ENCODE measurements at places on chromosomes 6 and 20. TPM values are rescaled to one million over a fixed set of nuclear protein-coding genes. Genes with fewer than 3 reads are reported as not detected.

- no peak for DNase-seq
Observed at GRCh38 chr6:81071121-81071520, 681.4 kb downstream of the TENT5A start.

GRCh38 chr6:16139556-16139955 is 10.7 kb downstream of the MYLIP start:
- no peak for DNase-seq

DNA sequence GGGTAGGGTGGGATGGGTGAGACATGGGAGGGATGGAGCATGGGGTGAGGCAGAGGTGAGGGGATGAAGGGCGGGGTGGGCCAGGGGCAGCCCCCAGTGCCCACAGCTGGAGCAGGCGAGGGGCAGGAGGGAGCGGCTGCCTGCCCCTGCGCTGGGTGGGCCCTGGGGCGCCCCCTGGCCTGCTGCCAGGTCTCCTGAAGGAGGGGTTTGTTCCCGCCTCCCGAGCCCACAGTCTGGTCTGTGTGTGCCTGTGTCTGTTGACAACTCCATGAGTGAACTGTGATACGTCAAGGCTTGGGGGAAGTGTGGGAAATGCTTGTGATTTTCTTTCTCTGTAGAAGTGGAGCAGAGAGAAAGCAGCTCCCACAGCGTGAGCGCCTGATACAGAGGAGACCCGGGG is 10.9 kb upstream of the MRGBP start:
- no peak for DNase-seq

GRCh38 chr20:62410746-62411478 is 3.8 kb upstream of the CABLES2 start:
- DNase-seq = no peak

DNA sequence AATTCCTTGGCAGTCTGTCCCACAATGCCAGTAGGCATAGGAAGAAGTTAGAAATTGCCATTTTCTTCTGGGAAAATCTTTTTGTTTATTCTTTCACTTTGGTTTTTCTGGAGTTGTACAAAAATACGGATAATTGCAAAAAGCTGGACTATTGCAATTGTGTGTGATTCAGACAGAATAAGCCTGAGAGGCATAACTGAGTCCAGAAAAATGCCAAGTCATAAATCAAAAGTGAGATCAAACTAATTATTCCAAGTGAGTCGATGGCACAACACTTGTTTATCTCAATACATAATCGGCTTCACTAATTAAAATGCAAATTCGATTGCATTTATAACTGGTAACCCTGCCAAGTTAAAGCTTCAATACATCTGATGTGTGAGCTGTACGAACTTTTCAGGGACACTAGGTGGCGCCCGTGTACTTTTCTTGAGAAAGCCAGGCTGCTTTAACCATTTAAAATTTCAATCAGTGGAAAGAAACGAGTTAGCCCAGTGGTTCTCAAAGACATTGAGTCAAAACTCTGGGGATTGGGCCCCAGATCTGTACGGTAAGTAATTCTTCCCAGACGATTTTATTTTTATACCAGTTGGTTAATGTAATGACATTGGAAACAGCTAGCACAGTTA is 102.6 kb downstream of the LAMP5 start:
- no peak for DNase-seq

DNA sequence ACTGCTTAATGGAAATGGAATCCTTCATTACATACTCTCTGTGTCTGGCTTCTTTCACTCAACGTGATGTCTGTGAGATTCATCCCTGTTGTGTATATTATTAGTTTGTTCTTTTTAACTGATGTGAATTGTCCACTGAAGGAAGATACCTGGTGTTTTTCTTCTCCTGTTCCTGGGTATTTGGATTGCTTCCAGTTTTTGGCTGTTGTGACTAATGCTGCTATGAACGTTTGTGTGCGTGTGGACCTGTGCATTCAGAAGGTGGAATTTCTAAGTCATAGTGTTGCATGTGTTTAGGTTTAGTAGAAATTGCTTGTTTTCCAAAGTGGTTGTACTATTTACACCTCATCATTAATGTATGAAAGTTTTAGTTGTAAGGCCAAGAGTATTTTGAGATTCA is 3.8 kb downstream of the TULP4 start:
- DNase-seq = no peak

GRCh38 chr6:163364641-163365040 is 49.9 kb upstream of the QKI start:
- DNase-seq = no peak

DNA sequence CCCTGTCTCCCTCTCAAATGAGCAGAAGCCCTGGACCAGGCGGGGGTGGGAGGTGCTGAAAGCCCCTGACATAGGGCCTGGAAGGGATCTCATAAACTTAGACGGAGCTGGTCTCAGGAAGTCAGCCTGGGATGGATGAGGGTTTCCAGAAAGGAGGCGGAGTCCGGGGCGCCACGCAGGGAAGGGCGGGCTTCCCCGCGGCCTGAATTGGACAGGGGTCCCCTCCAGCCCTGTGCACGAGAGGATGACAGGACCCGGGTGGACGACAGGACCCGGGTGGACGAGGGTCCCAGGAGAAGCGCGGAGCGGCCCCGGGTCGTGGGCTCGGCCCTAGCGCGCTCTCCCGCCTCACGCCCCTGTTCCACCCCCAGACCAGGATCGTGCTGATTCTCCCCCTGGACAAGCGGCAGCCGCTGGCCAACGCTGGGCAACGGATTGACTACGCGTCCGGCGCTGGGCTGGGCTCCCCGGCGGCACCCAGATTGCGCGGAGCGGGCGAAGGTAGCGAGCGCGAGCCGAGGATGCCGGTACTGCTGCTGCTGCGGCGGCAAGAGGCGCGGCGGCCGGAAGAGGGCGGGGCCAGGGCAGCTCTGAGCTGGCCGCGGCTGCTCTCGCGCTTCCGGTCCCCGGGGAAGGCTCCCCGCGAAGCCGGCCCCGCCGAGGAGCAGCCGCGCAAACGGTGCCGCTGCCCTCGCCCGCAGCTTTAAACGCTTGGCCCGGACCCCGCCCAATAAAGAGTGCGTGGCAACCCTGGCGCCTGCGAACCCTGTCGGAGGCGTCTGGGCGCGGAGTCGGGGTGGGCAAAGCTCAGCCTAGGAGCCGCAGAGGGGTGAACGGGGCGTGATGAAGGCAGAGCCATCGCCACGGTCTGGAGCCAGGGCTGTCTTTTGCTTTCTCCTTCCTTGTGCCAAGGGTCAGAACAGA is 1.3 kb downstream of the C20orf144 start:
- no peak for DNase-seq

DNA sequence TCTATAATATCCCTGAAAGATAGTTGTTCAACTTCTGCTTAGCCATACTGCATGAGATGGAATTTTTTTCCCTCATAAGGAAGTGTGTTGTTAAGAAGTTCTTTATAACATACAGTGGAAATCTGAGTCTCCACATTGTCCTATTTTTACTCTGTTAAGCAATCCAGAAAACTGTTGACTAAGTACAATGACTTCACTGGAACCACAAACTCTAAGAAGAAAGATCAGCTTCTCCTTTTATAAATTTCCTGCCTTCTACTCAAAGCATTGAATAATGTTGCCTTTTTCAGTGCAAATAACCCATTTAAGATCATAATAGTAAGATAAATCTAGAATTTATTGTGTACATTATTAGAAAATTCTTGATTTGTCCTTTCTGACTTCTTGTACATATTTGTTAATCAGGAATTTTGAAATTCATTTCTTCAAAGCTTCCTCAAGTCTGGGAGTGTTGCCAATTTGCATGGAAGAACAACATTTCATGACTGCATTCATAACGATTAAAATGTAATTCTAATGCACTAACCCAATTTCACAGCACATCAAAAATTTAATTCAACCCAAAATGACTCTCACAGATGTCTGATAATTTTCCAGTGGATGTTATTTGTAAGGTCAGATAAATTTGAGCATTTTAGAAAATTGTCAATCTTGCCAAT is 45.6 kb upstream of the ANKEF1 start:
- DNase-seq = no peak

DNA sequence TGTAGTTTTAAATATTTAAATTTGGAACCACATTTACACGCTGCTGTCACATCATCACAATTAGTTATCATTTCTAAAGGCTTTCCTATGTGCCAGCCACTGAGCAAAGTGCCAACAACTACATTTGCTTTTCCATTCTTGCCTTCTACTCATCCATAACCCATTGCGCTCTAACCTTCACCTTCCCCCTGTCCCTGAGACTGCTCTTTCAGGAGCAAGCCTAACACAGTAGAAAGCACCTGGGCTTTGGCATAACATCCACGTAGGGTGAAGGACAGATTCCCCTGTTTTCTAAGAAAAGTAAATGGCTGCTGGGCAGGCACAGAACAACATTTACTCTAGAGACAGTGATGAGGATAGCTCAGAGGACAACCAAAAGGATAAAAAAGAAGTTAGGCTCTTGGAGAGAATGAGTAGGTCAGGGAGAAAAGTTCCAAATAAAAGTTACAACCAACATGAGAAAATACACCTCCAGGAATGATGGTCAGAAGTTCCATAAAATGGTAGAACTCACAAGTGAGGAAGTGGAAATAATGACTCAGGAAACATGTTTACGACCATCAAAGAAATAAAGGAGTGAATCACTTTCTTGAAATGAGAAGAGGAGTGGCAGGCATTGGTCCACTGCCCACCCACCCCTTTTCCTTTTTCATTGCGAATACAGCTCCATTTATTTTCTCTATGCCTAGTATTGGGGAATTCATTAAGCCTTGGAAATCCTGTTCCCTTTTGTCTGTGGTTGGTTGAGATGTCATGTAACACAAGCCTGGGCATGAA is 77.2 kb downstream of the PFDN4 start:
- no peak for DNase-seq

DNA sequence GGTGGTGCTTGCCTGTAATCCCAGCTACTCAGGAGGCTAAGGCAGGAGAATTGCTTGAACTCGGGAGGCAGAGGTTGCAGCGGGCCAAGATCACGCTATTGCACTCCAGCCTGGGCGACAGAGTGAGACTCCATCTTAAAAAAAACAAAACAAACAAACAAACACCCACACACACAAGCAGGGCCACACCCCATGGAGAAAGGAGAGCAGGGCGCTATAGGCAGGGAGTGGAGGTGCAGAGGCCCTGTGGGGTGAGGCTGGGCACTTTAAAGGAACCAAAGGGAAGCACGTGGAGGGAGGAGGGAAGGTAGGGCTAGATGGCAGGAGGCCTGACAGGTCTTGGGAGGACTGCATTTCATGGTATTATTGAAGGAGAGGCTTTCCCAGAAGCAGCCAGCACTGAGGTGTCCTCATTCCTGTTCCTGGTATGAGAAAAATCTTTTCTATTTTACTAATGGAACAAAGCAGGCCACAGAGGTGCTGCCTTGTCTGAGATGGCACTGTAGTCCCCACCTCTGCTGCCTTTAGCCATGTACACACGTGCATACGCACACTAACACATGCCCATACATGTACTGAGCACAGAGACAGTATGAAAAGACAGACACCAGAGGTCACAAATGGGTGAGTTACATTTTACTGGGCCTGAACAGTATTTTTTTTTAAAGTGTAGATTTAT is 44.0 kb downstream of the BCAS4 start:
- DNase-seq = no peak

DNA sequence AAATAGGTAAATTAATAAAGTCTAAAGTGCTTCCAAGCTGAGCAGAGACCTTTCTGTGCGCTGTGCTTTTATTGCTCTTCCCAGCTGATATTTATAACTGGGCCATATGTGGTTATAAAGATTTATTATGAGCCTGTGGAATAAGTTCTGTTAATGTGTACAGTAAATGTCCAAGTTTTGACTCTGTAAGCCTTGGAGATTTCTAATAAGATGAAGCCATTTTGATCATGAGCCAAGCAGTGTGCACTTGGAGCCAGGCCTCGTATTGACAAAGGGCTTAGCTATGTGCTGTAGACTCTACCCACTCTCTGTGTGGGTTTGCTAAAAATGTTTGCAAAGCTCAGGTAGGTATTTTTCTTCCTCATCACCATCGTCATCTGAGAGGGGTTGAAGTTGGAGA is 361.1 kb downstream of the FOXA2 start:
- no peak for DNase-seq

GRCh38 chr20:18904624-18905023 is 91.0 kb downstream of the SCP2D1 start:
- DNase-seq = no peak

- no peak for DNase-seq
Observed at GRCh38 chr6:77025736-77026223, 437.5 kb downstream of the HTR1B start.

GRCh38 chr6:168683621-168684020 is 242.6 kb downstream of the SMOC2 start:
- no peak for DNase-seq

DNA sequence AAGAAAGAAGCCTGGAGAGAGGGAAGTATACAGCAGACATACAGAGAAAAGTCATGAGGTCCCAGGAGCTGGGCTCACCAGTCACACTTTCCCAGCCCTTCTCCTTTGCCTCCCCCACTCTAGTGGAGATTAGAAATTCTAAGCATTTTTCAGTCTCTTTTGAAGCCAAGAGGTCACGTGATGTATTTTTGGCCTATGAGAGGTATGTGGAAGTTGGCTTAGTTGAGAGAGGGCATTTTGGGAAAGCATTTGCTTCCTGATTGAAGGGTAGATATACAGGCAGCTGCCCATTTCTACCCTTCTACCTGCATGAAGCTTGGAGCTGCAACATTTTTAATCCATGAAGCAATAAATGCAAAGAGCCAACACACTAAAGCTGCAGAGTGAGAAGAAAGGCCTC is 106.0 kb upstream of the TNFAIP3 start:
- no peak for DNase-seq

GRCh38 chr6:11424395-11425034 is 113.0 kb upstream of the TMEM170B start:
- peak; percentile 35 for DNase-seq

DNA sequence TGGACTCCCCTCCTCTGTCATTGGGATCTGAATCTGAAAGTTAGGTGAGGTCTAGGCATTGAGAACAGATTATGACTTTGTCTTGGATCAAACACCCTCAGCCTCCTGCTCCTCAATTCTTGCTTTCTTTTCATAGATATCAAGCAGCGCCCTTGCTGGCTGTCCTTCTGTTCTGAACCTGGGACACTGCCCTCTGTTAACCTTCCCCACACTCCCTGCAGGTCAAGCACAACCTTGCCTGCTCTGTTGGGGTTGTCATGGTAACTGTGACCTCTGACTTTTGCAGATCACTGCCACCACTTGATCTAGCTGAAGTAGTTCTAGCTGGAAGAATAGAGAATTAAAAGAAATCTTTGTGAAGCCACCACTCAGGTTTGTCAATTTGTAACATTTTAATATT is 16.4 kb upstream of the MICA start:
- no peak for DNase-seq

GRCh38 chr6:16659466-16660156 is 101.6 kb downstream of the ATXN1 start:
- DNase-seq = no peak

DNA sequence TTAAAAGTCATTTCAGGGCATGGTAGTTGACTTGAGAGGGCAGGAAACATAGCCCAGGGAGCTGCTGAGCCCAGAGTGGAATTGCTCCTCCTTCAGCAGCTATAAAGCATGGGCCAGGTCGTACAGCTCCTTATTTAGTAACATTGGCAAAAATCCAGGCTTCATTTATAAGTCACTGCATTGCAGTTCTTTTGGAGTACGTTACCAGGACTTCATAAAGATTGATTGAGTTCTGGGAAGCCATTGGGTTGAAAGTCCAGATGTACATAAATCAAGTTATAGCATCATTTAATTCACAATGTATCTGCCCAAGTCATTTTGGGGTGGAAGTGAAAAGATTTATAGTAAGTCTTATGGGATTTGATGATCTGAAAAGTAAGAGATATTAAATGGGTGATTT is 53.0 kb upstream of the ANKEF1 start:
- no peak for DNase-seq

The MED23 gene
- polyA plus RNA-seq = 55.5 TPM

The INSM1 gene
- polyA plus RNA-seq = 0.03 TPM

The AHI1 gene
- polyA plus RNA-seq = 47.5 TPM

The SLPI gene
- 0.34 TPM for polyA plus RNA-seq

The PSMF1 gene
- polyA plus RNA-seq = 138 TPM

The TMC2 gene
- 0.21 TPM for polyA plus RNA-seq

The GPSM3 gene
- polyA plus RNA-seq = 10.6 TPM

The GSTA3 gene
- polyA plus RNA-seq = 0.56 TPM

The HLA-DQA1 gene
- polyA plus RNA-seq = 2.7 TPM

Measured in right renal pelvis (tissue), 4 donors.